ENCODE measurements at places on chromosomes 2 and 18. TPM values are rescaled to one million over a fixed set of nuclear protein-coding genes. Genes with fewer than 3 reads are reported as not detected.

DNA sequence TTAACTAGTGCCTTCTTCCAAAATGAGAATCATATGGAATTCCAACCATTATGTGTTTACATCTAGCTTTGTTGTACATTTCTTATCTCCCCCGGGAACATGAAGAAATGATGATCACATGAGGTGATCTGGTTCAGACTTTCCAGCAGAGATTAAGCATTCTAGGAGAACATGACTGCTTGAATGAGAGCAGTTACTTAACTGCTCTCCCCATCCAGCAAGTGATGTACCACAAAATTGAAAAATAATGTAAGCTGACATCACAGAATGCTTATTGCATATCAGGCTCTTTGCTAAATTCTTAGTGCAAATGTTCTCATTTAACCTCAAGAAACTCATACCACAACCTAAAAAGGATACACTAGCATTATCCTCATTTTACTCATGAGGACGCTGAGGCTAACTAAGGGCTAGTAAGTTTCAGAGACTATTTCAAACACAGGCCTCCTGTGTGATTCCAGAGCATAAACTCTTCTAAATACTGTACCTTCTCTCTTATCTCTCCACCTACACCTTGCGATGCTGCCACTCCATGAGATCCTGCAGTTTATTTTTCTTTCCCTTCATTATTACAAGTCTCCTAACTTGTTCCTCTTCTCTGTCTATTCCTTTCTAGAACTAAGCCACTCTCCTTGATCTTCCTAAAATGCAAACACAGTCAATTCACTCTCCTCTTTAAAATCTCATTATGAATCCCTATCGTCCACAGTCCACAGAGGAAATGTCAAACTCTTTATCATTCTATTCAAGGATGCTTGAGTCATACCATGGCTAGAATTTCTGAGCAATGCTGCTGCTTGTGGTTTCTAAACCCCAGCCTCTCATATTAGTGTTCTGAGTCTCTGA, 1224.8 kb upstream of the ZEB2 start:
- DNase-seq, result no peak

- DNase-seq, result no peak
Measured at GRCh38 chr2:119486196-119486827, 38.0 kb downstream of the SCTR start.

DNA sequence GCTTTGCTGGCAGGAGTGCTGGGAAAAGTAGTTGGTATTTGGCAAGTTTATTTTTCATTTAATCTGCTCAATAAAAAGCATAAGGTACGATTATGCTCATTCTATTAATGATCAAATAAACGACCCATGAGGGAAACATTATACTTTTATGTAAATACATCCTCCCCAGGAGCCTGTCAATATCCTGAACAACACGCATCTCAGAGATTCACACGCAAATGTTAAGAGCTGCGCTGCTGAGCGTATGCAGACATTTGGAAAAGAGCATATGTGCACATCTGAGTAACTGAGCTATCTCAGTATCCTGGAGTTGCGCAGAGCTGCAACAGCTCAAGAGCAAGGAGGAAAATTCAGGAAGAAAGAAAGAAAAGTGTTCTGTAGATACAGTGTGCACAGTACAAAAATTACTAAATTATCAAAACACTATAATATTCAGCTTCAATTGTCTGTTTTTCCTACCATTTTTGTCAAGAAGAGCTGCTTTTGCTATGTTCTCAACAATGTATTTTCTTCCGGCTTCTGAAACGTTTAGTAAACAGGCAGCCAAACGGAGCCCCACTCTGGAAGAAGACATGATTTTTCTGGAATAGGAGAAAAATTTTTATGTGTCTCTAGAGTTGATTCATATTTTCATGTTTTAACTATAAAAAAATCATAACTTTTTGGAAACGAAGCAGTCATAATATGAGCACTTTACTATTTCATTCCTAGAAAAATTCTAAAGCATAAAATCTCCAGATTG, 2.4 kb downstream of the FTCDNL1 start:
- DNase-seq, result no peak

DNA sequence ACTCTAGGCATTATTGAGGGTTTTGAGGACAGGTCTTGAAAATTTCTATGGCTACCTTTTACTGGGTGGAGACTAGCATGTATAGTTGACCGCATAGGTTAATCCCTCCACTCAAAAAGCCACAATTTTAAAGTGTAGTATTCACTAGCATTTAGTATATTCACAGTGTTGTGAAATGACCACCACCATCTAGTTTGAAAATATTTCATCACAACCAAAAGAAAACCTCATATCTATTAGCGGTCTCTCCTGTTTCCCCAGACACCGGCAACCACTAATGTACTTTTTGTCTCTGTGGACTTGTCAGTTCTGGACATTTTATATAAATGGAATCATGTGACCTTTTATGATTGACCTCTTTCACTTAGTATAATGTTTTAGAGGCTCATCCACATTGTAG, 53.9 kb downstream of the MSH2 start:
- no peak for DNase-seq

DNA sequence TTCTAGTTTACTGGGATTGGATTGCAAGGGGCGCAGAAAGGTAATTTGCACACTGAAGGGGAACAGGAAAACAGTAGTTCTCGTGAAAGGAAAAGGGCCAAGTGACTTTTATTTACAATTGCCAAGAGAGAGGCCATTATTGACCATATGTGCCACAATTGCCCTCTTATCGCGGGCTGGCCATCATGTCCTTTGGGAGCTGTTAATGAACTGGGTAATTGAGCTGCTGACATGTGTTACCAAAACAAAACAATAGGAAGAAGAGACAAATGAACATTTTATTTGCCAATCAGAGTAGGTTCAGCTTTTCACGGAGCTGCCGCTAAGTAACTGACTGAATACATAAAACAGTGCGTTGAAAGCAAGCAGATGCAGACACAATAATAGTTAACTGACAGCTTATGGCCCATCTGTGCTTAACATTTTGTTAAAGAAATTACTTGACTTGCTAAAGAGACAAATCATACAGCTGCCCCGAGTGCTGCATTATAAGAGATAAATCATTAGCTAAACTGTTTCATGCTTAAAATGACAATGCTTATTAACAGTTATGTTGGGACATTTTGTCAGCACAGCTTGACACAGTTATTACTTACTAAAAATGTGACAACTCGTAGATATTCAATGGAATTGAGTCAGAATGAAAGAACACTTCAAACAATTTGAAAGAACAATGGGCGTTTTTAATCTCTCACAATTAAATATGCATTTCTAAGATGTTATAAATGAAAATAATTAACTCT, 57.5 kb downstream of the PAX3 start:
- no peak for DNase-seq

The MAP3K19 gene
- polyA plus RNA-seq, result not detected

DNA sequence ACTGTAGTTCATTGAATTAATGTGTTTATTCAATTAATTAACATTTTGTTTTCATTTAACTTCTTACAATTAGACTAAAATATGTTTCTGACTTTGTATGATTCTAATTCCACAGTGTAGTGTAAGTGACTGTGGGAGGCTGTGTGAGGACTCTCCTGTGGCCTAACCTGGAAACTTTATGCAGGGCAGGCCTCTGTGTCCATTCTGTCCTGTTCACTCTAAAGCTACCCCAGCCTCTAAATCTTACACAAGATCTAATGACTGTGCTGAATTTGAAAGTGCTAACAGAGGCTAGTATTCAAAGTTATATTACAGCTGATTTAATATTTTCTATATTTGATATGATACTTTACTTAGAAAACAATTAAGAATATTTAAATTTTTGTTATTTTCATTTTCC, 270.5 kb upstream of the CDH19 start:
- no peak for DNase-seq

GRCh38 chr2:75303227-75303626, 103.9 kb upstream of the TACR1 start:
- DNase-seq, result no peak

The ALPI gene
- 204 TPM for polyA plus RNA-seq

The LHCGR gene
- polyA plus RNA-seq, result not detected

DNA sequence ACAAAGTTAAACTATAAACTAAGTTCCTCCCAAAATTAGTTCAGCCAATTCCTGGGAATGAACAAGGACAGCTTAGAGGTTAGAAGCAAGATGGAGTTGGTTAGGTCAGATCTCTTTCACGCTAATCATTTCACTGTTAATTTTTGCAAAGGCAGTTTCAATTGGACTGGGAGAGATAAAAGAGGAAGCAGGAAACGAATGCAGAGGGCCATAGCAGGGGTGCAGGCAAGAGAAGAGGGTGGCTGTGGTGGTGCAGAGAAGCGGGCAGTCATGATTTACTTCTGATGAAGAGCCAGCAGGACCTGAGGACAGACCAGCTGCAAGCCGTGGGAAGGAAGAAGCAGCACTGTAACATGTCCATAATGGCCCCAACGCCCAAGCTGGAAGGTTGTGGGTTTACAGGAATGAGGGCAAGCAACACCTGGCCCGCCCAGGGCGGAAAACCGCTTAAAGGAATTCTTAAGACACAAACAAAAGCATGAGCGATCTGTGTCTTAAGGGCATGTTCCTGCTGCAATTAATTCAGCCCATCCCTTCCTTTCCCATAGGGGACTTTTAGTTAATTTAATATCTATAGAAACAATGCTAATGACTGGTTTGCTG, 4.1 kb upstream of the RMP24 start:
- no peak for DNase-seq

- no peak for DNase-seq
Measured at GRCh38 chr2:173137610-173138009, 62.0 kb downstream of the MAP3K20 start.

GRCh38 chr2:174605687-174606086, 8.1 kb upstream of the WIPF1 start:
- DNase-seq, result no peak

DNA sequence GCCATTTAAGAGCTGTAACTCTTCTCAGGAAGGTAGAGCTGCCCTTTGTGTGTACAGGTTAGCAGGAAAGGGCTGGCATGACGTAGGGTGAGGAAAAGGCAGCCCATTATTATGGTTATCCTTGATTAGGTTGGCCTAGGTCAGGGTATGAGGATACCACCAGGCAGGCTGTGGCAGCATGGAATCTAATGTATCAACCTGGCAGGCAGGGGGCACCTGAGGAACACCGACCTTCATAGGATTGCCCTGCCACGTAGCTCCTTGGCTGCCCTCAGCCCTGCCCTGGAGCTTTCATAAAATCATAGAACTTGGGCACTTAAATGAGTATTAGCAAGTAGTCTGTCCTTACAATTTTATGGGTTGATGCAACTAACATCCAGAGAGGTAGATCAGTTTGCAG, 261.6 kb downstream of the LTBP1 start:
- DNase-seq, result no peak

The SCN7A gene
- polyA plus RNA-seq, result 0.27 TPM

DNA sequence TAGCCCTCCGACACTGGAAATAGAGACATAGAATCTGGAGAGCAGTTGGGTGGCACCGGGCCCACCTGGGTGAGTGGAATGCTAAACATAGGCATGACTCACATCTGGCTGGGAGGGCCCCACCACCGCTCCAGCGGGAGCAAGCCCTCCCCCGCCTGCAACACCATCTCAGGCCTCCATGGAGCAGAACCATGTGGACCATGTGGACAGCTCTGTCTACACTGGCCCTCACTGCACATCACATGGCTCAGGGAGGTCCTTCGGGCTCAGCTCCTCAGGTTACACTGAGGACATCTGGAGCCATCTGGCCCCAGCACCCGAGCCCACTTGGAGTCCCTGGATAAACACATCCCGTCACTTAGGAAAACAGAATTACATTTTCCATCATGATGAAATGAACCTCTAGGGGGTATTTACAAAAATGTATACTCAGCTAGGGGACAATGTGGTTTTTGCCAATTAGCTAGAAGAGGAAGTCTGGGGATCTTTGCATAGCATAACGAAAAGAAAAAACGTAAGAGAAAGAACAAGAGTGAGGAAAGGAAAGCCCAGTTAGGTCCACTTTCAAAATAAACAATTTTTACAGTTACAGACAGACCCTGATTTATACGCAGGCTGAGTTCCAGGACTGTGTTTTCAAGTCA, 30.7 kb upstream of the MLPH start:
- DNase-seq, result peak; percentile 55

DNA sequence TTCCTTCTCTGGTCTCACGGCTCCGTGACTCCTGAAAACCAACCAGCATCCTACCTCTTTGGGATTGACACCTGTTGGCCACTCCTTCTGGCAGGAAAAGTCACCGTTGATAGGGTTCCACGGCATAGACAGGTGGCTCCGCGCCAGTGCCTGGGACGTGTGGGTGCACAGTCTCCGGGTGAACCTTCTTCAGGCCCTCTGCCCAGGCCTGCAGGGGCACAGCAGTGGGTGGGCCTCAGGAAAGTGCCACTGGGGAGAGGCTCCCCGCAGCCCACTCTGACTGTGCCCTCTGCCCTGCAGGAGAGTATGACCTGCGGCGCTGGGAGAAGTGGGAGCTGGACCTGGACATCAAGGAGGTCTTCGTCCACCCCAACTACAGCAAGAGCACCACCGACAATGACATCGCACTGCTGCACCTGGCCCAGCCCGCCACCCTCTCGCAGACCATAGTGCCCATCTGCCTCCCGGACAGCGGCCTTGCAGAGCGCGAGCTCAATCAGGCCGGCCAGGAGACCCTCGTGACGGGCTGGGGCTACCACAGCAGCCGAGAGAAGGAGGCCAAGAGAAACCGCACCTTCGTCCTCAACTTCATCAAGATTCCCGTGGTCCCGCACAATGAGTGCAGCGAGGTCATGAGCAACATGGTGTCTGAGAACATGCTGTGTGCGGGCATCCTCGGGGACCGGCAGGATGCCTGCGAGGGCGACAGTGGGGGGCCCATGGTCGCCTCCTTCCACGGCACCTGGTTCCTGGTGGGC, 10.0 kb downstream of the PROC start:
- DNase-seq, result no peak

- DNase-seq, result no peak
Measured at GRCh38 chr18:42640160-42640559, 475.3 kb downstream of the RIT2 start.

DNA sequence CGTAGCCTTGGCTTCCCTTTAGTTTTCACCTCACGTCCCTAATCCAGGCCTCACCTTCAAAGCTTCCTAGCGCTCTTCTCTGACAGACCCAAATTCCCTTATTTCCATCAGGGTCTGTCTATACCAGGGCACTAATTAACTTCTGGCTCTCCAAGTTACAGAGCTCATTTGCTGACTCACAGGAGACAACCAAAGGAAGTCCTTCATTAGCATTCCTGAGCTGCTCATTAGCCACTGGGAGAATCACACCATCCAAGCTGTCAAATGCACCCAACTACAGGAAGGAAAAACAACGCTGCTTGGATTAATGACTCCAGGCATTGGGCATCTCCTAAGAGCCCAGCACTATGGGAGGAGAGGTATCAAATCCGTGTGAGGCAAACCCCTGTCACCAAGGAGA, 109.8 kb upstream of the ALK start:
- no peak for DNase-seq

Measured in small intestine (tissue), 16 donors.